ENCODE measurements at places on chromosomes 6 and 20.

DNA sequence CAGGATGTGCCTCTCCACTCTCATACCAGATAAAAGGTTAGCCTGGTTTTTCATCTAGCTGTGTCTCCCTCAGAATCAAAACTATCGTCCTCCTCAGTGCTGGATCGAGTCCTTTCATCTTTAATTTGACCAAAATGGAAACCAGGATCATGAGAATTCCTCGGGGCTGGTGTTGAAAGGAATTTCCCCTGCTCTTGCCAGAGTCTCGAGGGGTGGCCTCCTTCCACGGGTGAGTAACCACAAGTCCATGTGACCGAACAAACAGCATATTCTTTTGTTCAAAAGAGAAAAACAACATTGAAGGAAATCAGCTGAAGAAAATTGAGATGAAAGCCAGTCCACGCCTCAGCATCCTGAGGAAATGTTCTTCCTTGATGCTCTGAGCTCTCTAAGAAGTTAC lies 165.9 kb upstream of the CDYL start:
- no peak for DNase-seq

- DNase-seq = no peak
Observed at GRCh38 chr6:157096105-157096504, 227.2 kb downstream of the TMEM242 start.

GRCh38 chr20:5928836-5929715 lies 21.3 kb downstream of the TRMT6 start:
- no peak for DNase-seq

- no peak for DNase-seq
Observed at GRCh38 chr20:58557733-58558342, 42.6 kb upstream of the APCDD1L start.

- no peak for DNase-seq
Observed at GRCh38 chr20:14568701-14569100, 231.3 kb upstream of the FLRT3 start.

DNA sequence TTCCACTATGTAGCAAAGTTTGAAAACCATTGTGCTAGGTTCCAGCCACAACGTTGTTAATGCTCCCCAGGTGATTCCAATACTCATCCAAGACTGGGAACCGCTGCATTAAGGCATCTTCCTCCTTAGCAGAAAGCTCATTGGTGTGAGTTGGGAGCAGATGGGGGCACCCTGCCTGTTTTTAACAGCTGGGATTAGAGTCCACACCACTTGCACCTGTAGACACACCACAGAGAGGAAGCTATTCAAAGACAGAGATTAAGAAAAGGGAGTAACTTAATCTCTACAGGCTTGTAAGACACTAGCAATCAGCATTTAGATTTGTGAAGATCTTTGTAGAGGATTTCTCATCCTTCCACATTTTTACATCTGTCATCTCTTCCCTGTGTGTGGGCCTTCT lies 333.9 kb upstream of the SOX4 start:
- no peak for DNase-seq
